ENCODE measurements at places on chromosomes 13 and 19.
A peak's percentile ranks its signal among the peaks of the same experiment; 100 is the strongest.

GRCh38 chr19:798415-799075 is 1.3 kb downstream of the PTBP1 start:
- peak; percentile 23 for DNase-seq

- no peak for DNase-seq
Observed at GRCh38 chr19:31589109-31589508, 239.9 kb upstream of the TSHZ3 start.

GRCh38 chr13:40792284-40793051 is 3.1 kb downstream of the SLC25A15 start:
- no peak for DNase-seq

DNA sequence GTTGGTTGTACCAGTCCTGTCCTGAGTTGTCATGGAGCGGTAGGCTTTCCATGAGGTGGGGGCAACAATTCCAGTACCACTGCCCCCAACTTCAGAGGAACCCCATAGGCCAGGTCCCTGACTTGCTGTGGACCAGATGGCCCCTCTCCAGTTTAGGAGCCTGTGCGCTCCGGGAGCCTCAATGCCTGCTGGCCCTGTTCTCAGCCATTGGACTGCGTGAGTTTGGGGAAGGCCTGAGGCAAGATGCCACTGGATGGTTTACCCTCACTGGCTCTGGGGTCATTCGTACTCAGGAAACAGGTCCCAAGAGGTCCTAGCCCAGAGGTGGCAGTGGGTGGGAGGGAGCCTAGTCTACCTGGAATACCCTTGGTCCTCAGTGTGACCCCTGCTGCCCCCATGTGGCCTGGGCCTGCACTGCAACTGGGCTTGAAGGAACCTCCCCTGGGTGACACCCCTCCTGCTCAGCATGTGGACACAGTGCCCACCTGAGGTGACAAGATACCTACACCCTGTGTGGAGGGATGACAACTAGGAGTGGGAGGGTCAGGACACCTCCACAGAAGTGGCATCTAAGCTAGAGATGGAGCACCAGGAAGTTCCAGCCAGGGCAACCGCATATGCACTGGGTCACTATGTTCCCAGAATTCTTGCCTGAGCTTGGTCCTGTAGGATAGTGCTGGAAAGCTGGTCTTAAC is 6.0 kb upstream of the PRR19 start:
- DNase-seq: peak; percentile 76

DNA sequence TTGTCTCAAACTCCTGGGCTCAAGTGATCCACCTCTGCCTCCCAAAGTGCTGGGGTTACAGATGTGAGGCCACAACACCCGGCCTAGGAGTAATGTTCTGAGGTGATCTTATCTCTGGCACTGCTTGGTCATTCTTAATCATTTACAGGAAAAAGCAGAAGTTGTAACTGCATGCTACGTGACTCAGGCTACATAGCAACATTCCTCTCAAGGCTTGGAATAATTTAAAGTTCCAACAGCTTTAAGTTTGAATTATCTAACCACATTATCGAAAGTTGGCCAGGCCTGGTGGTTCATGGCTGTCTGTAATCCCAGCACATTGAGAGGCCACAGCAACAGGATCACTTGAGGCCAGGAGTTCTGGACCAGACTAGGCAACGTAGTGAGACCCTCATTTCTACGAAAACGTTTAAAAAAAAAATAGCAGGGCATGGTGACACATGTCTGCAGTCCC is 3.9 kb upstream of the B9D2 start:
- no peak for DNase-seq

DNA sequence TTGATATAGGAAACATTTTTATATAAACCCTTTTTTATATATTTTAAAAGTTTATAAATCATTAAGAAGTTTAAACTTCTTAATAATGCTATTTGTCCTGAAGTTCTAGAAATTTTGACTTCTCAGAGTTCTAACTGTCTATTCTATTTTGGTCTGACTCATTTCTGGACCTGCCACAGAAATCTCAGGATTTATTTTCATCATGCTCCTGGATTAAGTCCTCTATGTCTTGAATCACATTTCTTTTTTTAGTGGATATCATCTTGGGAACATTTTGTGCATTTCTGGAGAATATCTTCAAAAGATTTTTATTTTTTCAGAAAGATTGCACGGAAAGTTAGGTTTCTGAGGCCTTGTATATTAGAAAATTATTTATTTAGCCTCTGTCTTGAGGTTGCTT is 289.1 kb downstream of the NDFIP2 start:
- no peak for DNase-seq

DNA sequence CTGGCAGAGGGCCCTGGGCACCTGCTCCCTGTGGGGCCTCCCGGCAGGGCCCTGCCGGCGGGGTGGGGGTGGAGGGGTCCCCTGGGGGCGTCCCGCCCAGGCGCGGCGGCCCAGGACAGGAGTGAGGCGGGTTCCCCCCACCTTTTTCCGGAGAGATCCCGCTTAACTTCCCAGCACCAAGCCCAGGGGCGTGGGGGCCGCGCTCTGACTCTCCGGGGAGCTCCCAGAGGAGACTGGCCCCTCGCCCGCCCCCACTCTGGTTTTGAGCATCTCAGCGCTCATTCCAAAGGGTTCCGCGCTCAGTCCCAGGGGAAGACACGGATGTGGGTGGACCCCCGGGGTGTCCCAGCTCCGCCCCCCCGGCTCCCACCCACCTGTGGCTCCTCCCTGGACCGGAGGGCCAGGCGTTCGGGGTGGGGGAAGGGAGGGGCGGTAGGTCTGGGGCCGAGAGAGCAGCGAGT is 476 bp downstream of the C2CD4C start:
- peak; percentile 57 for DNase-seq

Measured in heart left ventricle (tissue), 16 donors.